AG08395 (cell line): ENCODE measurements at places on chromosomes 11 and 22.
A peak's percentile ranks its signal among the peaks of the same experiment; 100 is the strongest.

GRCh38 chr11:130085671-130086290 lies 16.1 kb downstream of the APLP2 start:
- DNase-seq: no peak

GRCh38 chr11:70926543-70927201 lies 325.7 kb downstream of the SHANK2 start:
- no peak for DNase-seq

DNA sequence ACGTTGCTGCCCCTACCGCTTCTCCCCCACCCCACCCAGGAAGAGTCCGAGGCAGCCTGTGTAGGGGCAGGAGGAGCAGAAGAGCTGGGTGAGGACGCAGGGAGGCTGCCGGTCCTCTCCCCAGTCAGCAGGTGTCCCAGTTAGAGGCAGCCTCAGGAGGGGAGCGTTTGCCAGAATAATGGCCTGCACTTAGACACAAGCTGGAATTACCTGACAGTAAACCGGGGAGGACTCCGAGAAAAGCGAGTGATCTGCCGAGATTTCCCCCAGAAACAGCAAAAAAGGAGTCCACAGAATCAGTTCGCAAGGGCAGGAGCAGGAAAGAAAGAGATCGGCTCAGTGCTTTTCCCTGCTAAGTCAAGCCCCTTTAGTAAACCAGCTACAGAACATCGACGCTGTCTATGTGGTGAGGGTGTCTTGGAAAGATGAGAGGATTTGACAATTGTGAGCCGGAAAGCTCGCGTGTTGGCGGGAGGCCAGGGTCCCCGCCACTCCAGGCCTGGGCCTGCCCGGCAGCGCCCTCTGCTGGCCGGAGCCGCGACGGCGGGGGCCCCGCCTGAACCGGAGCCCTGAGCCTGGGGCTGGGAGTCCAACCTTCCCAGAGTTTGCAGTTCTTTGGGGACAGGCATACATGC lies 17.7 kb upstream of the THRSP start:
- peak; percentile 86 for DNase-seq

- DNase-seq: no peak
These were observed 31.4 kb upstream of the TH start for GRCh38 chr11:2202900-2203439.

DNA sequence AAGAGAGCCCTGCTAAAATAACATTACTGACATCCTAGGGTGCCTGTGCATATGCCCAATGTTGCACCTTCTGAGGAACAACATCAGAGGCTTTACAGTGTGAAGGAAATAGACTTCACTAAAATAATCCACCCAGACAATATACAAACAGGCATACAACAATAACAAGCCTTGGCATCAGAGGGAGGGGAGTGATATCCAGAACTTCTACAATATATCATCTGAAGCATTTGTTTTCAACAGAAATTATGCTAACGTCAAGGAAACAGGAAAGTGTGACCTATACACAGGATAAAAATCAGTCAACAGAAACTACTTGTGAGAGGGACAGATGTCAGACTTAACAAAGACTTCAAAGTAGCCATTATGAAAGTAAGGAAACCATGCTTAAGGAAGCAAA lies 81.3 kb downstream of the CTNND1 start:
- DNase-seq: no peak

DNA sequence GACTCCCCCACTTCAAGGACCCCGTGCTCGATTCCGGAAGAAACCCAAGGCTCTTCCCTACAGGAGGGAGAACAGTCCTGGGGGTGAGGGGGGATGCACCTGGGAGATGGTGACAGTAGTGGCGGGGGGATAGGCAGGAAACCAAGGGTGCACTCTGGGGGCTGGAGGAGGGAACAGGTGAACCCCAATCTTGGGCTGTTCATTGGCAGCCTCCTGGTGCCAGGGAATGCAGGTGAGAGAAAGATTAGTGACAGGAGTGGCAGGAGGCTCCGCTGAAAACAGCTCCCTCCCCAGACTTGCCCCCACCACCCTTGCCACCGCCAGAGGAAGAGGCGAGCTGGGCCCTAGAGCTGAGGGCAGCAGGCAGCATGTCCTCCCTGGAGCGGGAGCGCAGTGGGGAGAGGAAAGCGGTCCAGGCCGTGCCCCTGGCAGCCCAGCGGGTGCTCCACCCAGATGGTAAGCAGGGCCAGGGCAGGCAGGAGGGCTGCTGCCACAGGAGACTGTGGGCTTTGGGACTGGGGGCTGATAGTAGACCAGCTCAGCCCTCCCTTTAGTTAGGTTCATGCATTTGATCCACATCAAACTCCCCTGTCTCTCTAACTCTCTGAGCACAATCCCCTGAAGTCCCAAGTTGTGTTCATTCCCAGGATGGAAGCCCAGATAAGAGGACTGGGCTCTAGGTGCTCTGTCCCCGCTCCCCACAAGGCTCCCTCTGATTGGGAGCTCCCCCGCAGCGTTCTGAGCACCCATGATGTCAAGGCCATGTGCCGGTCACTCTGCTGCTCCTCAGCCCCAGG lies 14.5 kb downstream of the ROBO3 start:
- DNase-seq: no peak

- DNase-seq: no peak
These were observed 34.1 kb upstream of the PARVB start for GRCh38 chr22:43990044-43990443.
